ENCODE measurements at places on chromosomes 5 and 9.

DNA sequence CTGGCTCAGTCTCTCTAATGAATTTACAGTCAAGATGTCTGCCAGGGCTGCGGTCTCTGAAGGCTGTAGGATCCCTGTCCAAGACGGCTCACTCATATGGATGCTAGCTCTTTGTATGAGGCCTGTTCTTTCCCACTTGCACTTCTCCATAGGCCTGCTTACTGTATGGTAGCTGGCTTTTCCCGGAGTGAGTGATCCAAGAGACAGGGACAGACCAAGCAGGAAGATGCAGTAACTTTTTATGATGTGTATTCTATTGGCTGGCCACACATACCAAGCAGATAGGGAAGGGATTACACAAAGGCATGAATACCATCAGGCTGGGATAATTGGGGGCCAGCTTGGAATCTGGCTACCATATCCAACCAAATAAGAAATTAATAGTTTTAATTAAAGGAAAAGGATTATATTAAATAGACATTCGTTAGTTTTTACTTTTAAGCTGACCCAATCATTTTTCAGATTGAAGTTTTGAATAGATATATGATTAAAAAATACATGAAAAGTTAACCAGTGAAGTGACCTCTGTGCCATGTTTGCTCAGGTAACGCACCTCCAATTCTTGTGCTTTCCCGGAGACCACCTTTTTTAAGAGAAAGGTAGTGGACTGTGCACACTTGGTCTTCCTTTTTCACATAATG lies 20.6 kb downstream of the NSD1 start:
- peak; percentile 11 for DNase-seq

GRCh38 chr9:130639866-130640555 lies 24.4 kb upstream of the PRDM12 start:
- DNase-seq: no peak

DNA sequence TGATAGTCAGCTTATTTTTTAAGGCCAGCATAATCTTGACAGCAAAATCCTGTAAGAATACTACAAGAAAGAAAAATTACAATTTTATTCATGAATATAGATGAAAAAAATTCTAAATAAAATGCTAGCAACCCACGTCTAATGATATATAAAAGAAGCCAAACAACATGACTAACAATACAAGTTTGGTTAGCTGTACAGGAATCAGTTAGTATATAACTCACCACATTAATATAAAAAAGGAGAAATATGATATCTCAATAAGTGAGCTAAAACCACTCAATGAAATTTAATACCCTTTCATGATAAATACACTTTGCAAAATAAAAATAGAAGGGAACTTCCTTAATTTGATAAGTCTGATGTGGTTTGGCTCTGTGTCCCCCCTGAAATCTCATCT lies 139.7 kb upstream of the MAN2A1 start:
- DNase-seq: no peak

DNA sequence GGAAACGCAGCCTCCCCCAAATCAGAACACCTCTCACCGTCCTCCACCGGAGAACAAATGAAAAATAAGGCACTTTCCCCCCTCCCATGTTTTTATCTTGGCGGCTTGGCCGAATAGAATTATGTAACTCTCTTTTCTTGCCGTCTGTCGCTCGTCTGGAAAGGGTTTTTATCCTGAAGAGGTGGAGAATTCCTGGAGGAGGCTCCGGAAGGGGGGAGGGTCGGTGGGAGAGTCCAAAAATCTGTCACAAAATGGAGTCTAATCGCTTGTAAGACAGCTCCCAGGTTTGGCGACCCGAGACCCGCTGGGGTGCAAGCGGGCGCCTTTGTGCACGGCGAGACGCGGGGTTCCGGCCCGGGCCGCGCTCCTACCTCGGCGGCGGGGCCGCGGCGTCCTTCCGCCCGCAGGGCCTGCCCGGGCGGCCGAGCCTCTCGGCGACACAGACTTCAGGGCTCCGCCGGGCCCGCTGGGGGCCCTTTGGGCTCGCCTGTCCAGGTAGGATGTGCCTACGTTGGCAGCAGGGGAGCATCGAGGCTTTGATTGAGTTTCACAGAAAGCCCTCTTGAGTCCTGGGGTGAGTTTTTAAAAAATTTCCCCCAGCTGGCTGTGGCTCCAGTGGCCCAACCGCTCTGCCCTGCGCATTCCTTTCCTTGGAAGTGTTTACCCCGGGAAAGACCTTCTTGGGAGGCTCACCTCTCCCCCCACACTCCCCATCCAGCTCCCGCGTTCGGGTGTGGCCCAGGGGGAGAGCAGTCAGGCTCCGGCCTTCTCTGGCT lies 5.0 kb downstream of the LMX1B start:
- DNase-seq: no peak

- DNase-seq: no peak
Measured at GRCh38 chr5:168274406-168274805, 17.0 kb upstream of the WWC1 start.

GRCh38 chr5:90161414-90161813 lies 248.1 kb downstream of the CETN3 start:
- DNase-seq: peak; percentile 24

GRCh38 chr5:72552041-72552557 lies 44.9 kb upstream of the ZNF366 start:
- no peak for DNase-seq

- no peak for DNase-seq
Measured at GRCh38 chr5:178677429-178677828, 50.6 kb upstream of the CLK4 start.

DNA sequence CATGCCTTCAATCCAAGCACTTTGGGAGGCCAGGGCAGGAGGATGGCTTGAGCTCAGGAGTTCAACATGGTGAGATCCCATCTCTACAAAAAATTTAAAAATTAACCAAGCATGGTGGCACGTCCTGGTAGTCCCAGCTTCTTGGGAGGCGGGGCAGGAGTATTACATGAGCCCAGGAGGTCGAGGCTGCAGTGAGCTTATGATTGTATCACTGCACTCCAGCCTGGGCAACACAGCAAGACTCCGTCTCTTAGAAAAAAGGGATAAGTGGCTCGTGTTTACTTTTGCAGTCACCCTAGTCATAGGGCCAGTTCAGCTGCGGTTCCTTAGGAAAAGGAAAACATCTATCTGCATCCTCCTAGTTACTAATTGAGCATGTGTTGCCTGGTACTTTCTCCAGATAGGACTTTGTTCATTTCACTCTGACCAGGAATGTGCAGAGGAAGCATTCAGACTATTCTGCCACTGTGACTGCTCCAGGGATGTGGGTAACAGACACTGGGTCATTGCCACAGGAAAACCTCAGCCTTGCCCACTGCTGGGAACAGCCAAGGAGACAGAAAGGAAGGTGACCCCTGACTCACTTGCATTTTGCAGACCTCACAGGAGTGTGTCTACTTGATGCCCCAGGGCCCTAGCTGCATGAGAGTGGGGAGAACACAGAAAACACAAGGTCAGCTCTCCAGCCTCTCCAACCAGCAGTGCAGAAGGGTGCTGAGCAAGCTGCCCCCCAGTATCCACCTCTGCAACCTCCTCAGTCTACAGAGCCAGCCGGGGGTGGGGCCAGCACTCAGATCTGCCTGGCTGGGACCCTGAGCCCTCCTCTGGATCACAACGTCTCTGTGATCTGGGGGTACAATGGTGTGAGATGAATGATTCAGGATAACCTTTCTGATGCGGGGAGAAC lies 33.9 kb upstream of the ALDH1B1 start:
- no peak for DNase-seq

GRCh38 chr5:91332267-91333045 lies 50.7 kb downstream of the ARRDC3 start:
- DNase-seq: peak; percentile 21

DNA sequence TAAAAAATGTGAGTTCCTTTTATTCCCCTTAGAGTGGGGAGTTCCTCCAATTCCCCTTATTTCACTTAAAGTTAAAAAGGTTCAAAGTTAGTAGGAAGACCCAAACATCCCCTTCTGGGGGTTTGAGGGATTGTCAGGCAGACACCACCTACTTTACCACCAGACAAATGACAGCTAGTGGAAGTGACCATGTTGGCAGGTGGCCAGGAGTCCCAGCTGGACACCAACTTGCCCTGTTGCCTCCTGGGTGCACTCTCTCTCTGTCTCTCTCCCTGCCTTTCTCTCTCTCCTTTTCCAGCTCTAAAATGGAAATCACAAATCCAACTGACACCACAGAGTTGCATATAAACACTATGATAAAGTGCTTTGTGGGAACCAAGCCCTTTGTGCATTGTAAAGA lies 307.7 kb upstream of the TLE4 start:
- DNase-seq: no peak

GRCh38 chr5:169804861-169805260 lies 167.8 kb downstream of the DOCK2 start:
- peak; percentile 45 for DNase-seq

GRCh38 chr5:177430972-177431316 lies 4.5 kb downstream of the GRK6 start:
- no peak for DNase-seq

- DNase-seq: no peak
Measured at GRCh38 chr5:178165581-178165980, 11.9 kb upstream of the NHP2 start.

GRCh38 chr9:127170652-127171051 lies 48.2 kb upstream of the ANGPTL2 start:
- no peak for DNase-seq

GRCh38 chr9:95313010-95313498 lies 4.5 kb downstream of the FANCC start:
- peak; percentile 61 for DNase-seq

GRCh38 chr5:172543484-172544298 lies 89.4 kb upstream of the SH3PXD2B start:
- DNase-seq: no peak

- DNase-seq: no peak
Measured at GRCh38 chr9:2151171-2151570, 136.0 kb downstream of the SMARCA2 start.

DNA sequence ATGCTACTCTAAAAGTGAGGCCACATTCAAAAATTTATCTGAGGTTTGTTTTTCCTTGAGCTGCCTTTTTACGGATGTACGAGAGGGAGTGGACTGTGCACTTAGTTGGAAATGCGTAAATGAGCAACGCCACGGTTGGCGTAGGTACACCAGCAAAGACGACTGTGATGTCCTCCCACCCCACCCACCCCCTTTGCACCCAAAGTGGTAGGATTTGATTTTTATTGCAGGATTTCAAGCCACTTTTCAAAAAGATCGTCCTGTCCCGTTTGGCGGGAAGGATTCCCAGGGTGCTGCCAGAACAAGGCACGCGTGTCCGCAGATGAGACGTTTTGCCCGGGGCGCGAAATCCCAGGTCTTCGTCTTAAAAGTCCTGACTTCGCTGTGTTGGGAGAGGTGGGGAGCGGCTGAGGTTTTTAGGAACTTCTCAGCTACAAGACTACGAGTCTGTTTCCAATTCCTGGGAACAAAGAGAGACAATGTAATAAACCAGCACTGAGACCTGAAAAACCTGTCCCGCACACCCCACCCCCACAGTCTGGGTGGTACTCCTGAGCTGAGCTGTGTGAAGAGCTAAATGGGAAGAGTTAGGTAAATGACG lies 1.0 kb upstream of the TLE1 start:
- no peak for DNase-seq

DNA sequence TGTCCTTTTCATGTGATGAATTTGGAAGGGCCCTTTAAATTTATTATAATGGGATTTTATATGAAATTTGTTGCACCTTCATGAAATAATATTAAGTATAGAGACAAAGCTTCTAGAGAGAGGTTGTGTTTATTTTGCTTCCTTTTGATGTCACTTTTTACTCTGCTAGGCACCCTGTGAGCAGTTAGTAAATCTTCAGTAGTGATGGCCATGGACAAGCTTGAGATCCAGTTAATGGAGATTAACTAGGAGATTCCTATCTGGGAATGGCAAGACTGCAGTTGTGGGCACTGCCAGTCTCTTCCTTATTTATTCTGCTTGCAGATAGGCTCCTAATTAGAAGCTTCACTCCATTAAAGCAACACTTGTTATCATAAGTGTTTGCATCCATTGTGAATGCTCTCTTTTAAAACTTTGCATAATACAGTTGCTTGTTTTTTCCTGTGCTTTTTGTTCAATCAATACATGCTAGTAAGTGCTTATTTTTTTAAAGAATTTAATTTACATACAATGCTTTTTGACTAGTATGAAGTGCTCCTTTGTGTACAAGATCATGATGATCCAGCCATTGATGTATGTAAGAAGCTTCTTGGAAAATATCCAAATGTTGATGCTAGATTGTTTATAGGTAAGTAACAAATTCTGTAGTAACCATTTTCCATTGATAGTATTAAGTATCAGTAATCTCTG lies 25.9 kb downstream of the UGCG start:
- no peak for DNase-seq

GRCh38 chr5:73796164-73797131 lies 170.5 kb downstream of the ARHGEF28 start:
- DNase-seq: peak; percentile 71

- DNase-seq: no peak
Measured at GRCh38 chr9:70131296-70131695, 87.6 kb downstream of the MAMDC2 start.

GRCh38 chr9:86626802-86627201 lies 272.6 kb upstream of the TUT7 start:
- DNase-seq: no peak

DNA sequence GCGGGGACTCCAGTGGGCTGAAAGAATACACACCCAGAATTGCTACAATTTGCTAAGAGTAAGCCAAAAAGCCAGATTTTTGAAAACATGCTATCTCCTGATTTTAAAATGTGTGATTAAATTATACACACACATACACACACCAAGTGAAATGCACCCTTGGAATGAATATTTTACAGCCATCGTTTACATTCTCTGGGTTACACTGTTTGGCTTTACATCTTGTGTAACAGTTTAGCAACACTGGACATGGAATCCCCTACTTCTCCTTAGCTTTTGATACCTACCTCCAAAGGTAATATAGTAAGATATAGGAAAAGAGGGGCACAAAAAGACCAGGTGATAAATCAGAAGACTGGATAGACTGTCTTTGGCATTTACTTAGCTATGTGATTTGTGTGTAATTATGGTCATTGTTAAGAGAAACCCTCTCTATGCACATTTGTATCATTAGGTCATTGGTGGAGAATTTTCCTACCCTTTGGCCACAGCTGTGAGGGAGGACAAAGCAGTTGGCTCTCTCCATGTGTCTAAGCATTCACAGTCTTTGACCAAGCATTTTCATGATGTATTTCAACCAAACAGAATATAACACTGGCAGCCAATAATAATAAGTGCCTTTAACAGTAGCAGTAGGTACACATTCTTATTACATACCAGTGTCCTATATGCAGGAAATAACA lies 7.6 kb downstream of the SVEP1 start:
- DNase-seq: no peak

DNA sequence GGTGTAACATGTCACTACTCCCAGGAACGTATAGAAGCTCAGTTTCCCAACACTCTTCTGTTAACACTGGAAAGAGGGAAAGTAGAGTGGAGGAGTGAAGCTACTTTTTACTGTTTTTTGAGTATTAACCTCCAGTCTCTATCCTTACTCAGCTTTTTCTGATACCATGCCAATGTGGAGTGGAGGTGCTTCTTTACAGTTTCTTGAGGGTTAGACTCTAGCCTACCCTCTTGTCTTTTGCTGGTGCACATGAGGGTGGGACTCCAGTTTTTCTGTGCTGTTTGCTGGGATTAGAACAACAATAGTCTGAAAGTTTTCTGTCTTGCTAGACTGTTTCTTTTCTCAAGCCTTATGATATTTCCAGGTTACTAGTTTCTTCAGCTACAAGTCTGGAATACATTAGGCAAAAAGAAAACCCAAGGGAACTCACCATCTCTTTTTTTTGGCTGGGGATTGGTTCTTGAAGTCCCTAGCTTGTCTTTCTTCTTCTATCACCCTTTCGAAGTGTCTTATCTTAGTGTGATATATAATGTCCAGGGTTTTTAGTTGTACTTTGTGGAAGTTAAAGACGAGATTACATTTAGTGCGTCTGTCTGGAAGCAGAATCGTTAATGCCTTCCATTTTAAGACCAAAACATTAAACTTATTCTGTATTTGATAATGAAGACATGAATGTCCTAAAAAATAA lies 35.9 kb downstream of the PRR16 start:
- DNase-seq: no peak
